ENCODE measurements at places on chromosomes 6 and 20.

DNA sequence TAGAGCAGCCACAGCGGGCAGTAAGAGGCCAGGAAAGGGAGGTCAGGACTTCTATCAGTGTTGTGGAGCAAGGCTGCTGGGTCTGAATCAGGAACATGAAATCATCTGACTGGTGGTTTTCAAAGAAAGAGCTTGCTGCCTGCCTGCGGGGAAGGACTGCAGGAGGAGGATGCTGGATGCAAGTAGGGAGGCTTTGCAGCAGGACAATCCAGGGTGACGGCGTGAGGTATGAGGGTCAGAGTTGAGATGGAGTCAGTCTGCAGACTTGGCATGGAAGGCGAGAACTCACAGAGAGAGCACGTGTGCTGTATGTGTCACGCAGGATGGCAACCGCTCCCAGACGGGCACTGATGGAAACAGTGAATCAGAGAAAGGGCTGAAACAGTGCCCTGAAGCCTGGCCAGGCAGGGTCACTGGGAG, 59.2 kb upstream of the CD93 start:
- peak; percentile 63 for DNase-seq

DNA sequence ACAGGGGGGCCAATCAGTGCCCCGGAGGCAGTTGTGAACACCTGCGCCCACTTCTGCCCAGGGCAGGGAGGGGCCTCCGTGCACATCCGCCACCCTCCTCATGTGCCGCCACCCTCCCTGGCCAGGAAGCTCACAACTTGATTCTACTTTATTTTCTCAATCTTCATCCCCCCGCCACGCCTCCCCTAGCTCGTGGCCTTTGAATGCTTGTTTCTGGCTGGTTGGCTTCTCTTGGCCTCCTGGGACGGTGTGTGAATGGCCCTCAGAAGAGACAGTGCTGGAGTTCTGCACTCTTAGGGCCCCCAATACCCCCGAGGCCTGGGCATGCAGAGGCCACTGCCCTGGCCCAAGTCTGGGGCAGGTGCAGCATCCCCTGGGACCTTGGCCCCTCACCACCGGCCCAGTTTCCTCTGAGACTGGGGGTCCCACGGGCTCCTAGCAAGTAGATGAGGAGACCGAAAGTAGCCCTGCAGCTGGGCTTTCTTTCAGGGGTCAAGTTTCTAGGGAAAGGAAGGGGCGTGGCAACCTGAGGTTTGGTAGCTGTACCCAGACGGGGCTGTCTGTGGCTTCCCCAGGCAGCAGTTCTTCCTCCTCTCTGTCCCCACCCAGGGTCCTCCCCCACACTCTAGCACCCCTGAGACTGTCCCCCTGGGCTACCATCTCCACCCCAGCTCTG, 1.3 kb downstream of the RGS19 start:
- no peak for DNase-seq

GRCh38 chr6:328136-328670, 35.9 kb downstream of the DUSP22 start:
- DNase-seq = peak; percentile 85

- DNase-seq = no peak
Observed at GRCh38 chr20:56808117-56808725, 179.1 kb downstream of the TFAP2C start.

DNA sequence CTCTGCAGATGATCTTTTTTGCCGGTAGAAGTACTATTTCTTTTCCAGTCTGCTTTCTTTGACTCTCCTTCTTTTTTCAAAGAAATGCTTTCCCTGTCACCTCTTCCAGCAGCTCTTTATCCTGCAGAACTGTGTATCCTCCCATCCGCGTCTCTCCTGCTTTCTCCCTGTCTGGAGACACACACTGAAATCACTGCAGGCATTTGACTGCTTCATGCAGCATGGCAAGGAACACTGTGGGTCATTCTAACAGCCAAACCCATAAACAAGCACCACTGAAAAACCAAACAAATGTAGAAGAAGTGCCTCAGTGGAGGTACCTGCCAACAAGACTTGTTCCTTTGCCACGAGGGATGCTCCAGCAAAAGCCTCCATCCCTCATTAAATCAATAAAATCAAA, 403.7 kb upstream of the CITED2 start:
- no peak for DNase-seq

DNA sequence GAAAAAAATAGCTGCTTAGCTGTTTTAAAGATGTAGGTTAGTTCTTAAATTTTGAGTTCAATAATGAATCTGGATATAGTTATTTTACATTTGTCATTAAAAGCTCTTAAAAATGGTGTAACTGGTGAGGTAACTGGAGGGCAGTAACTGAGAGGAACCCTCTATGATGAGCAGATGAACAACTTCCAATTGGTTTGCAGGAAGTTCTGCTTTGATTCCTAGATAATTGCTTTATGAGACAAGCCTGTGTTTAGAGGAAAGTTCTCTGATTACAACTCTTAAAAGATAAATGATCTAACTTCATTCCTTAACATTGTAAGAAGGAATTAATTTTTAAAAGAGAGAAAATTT, 8.5 kb downstream of the MYLIP start:
- DNase-seq = no peak

GRCh38 chr6:122136386-122136785, 263.1 kb upstream of the HSF2 start:
- no peak for DNase-seq

DNA sequence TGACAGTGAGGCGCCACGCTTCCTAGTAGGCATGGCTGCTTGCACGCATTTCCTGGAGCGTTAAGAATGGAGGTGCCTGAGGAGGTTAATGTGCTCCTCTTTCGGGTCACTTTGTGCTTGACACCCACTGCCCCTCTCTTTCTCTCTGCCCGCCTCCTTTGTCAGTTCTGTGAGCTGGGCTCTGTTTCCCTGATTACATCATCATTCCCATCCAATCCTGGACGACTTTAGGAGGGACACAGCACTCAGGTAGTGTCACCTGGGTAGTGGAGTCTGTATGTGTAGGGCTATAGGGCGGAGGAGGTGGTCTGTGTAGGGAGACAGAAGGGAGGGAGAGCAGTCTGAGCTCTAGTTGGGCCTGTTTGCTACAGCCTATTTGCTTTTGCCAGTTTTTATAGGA, 136.8 kb downstream of the JARID2 start:
- DNase-seq = no peak

DNA sequence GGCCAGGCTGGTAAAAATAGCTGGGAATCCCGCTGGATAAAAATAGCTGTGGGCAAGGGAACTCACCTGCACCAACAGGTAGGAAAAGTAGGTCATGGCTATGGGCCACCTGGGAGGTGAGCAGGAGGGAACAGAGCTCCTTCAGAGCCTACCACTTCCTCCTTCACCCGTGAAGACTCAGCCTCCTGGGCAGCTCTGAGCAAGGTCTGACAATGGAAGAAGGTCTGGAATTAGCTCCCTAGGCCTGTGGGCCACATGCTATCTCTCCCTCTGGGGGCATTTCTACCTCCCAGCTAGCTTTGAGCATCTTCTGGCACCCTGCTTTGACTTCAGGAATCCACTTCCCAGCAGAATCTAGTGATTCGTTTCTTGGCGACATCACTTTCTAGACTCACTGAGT, 153.9 kb downstream of the MRPL14 start:
- no peak for DNase-seq

DNA sequence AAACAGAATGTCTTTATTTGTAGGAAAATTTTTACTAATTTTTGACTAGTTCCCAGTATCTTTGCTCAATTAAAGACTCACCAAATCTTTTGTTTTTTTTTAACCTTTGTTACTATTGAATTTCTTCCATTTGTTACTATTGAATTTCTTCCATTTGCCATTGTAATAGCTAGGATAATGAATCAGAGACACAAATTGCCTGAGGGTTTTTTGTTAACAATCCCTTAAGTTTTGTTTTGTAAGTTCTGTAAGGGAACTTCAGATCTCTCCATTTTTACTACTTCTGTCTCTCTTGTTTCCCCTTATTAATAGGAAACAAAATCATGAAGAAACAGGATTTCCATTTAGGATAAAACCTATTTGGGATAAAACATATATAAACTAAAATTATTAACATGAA, 104.3 kb downstream of the MAP3K4 start:
- no peak for DNase-seq

DNA sequence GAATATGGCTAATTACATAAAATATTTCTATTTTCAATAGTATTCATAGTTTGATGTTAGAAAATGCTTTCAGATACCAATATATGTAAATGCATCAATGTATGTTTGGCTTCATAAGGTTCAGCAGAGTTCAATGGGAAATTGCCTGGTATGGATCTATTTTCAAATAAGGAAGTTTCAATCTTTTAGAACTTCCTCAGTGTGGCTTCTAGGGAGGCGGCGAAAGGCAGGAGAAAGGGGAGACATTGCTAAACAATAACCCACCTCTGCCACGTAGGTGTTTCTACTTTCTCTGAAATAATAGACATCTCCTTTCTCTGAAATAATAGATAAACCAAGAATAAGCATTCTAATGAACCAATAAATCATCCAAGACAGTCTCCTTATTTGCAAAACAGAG, 237.7 kb upstream of the RAB32 start:
- DNase-seq = no peak

DNA sequence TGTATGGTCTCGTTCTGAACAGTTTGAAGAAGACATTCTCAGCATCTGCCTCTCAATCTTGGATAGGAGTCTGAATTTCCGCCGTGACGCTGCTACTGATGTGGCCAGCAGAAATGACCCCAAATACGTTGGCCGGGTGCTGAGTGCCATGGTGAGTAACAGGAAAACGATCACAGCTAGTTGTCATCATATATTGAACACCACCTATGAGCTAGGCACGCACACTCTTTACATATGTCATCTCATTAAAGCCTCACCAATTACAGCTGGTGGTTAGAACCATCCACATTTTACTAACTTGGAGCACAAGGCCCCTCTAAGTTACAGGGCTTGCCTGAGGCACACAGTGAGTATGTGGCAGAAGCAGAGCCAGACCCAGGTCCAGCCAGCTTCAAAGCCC, 17.1 kb downstream of the TGM3 start:
- no peak for DNase-seq

- no peak for DNase-seq
Observed at GRCh38 chr20:40646361-40646760, 42.7 kb downstream of the MAFB start.

DNA sequence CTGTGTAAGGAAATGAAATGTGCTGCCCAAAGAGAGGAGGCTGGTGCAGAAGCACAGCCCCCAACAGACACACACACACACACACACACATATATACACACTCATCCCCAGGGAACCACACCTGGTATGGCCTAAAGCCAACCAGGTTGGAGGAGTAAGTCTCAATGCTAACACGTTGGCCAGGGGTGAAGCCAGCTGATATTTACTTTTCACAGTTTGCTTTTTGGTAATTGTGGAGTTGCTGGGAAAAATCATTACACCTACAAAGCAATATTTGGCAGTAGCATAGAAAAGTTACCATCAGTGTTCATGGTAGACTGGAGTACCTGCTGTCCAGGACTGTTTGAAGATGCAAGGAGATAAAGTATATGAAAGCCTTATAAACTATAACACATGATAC, 50.3 kb upstream of the NAA20 start:
- no peak for DNase-seq

DNA sequence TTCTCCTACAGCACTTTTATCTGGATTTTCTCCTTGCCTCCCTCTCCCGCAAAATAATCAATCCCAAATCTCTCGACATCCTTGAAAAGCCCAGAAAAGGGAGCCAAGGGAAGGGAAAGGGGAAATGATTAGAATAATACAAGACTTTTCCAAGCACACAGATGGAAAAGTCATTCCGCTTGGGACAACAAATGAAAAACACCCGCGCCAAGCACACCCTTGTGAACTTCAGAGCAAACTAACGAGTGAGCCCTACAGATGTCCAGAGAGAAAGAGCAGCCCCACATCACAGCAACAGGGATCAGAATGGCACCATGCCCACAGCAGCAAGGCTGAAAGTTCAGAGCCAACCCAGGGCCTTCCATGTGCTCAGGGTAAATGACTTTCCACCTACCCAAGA, 49.6 kb downstream of the NINL start:
- no peak for DNase-seq

GRCh38 chr6:161088676-161089328, 97.2 kb downstream of the MAP3K4 start:
- no peak for DNase-seq

GRCh38 chr6:157761331-157761921, 61.6 kb upstream of the SNX9 start:
- DNase-seq = no peak

GRCh38 chr6:41939848-41940758, 1.5 kb downstream of the CCND3 start:
- DNase-seq = no peak

DNA sequence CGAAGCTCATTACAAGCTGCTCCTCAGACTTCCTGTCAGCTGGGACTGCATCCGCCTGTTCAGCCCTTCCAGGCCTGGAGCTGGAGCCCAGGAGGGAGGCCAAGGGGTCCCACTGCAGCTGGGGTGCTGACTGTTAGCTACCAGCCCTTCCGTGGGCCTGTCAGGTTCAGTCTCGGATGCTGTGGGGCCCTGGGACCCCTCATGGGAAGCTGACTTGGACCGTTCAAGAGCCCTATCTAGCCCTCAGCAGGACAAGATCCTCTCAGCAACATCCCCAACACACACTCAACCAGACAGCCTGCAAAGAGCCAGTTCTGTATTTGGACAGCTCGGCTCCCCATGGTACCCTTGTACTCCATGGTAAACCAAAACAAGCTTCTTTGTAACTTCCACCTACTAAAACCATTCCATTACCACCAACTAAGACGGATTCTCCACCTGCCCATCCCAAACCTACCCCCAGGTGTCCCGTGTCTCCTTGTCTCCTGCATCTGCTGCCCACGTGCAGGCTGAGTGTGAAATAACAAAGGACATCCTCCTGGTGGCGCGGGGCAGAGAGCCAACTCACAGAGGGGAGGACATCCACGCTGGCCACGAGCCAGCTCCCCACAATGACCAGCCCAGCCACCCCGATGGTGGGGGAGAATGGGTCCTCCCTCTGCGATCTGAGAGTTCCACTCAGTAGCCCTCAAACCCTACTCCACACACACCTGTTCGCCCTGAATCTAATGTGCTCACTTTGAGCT, 111.2 kb downstream of the TAF4 start:
- DNase-seq = no peak

GRCh38 chr6:40968620-40969164, 70.3 kb downstream of the UNC5CL start:
- no peak for DNase-seq

Measured in GM04503 (cell line).